H1 (cell line): ENCODE measurements at places on chromosomes 2 and 18. TPM values are rescaled to one million over a fixed set of nuclear protein-coding genes. Genes with fewer than 3 reads are reported as not detected.

CENPA gene
- total RNA-seq, result 28.5 and 30.9 TPM in 2 replicates

SGPP2 gene
- total RNA-seq, result not detected in 2 replicates

MYO1B gene
- 55.5 and 61.2 TPM in 2 replicates for total RNA-seq

CTAGE1 gene
- not detected in 2 replicates for total RNA-seq

STARD6 gene
- not detected in 2 replicates for total RNA-seq

TMEM169 gene
- total RNA-seq, result 2.4 and 2.5 TPM in 2 replicates

ANKRD62 gene
- total RNA-seq, result not detected in 2 replicates

CTLA4 gene
- total RNA-seq, result not detected in 2 replicates

CCT4 gene
- total RNA-seq, result 342 and 359 TPM in 2 replicates

COL6A3 gene
- total RNA-seq, result 3.4 and 3.5 TPM in 2 replicates

CHST10 gene
- 29.1 and 34.1 TPM in 2 replicates for total RNA-seq

PLGLB1 gene
- total RNA-seq, result 0.54 TPM in 1 of 2 replicates, not detected in the other

RBFA gene
- 27.6 and 29.5 TPM in 2 replicates for total RNA-seq

UCN gene
- not detected in 2 replicates for total RNA-seq

SIX2 gene
- 0.84 and 1.0 TPM in 2 replicates for total RNA-seq

MYO5B gene
- total RNA-seq, result 6.4 and 6.9 TPM in 2 replicates

ABCB11 gene
- total RNA-seq, result not detected in 2 replicates
